ENCODE measurements at places on chromosomes 1 and 21.

- DNase-seq, result no peak
Observed at GRCh38 chr1:154873321-154873950, 3.4 kb upstream of the KCNN3 start.

GRCh38 chr1:245887829-245888228 lies 619.2 kb downstream of the SMYD3 start:
- DNase-seq, result no peak

- no peak for DNase-seq
Observed at GRCh38 chr1:58543260-58543659, 3.3 kb downstream of the OMA1 start.

GRCh38 chr1:44326821-44327465 lies 28.1 kb downstream of the ERI3 start:
- no peak for DNase-seq

- DNase-seq, result no peak
Observed at GRCh38 chr1:110250749-110251148, 40.6 kb downstream of the KCNC4 start.

DNA sequence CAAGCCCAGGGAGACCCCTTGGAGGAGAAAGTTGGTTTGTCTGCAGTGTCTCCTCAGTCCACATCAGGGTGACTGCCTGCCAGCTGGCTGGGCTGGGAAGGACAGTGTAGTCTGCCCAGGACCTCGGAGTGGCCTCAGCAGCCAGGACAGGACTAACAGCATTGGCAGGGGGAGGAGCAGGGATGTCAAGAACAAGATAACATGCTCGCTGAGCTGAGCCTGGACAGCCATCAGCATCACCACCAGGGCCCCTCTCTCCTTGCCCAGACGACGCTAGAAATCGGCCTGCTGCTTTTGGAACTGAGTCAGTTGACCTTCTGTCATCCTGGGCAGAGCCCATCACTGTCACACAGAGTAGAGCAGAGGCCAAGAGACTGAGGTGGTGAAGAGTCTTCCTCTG lies 83.6 kb upstream of the CNTN2 start:
- DNase-seq, result no peak

GRCh38 chr1:43616383-43616782 lies 33.6 kb upstream of the KDM4A start:
- no peak for DNase-seq

DNA sequence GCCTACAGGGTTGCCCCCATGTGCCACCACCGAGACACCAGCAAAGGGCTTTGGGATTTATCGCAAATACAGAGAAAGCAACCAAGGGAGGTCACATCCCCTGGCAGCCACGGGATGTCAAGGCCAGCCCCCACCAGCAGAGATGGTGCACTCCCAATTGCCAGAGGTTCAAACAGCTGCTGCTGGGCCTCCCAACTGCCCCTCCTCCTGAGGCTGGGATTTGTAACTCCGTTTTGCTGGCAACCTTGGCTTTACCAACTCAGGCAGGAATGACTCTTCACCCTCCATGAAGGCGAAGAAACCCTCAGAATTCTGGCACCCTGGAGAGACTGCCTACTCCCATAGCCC lies 11.6 kb downstream of the TMEM53 start:
- DNase-seq, result no peak

Data from EH (cell line).